ENCODE measurements at places on chromosomes 11 and 22.

GRCh38 chr11:114088216-114088615, 28.7 kb downstream of the ZBTB16 start:
- DNase-seq = no peak

GRCh38 chr11:72848846-72849466, 34.7 kb downstream of the ATG16L2 start:
- peak; percentile 43 for DNase-seq

DNA sequence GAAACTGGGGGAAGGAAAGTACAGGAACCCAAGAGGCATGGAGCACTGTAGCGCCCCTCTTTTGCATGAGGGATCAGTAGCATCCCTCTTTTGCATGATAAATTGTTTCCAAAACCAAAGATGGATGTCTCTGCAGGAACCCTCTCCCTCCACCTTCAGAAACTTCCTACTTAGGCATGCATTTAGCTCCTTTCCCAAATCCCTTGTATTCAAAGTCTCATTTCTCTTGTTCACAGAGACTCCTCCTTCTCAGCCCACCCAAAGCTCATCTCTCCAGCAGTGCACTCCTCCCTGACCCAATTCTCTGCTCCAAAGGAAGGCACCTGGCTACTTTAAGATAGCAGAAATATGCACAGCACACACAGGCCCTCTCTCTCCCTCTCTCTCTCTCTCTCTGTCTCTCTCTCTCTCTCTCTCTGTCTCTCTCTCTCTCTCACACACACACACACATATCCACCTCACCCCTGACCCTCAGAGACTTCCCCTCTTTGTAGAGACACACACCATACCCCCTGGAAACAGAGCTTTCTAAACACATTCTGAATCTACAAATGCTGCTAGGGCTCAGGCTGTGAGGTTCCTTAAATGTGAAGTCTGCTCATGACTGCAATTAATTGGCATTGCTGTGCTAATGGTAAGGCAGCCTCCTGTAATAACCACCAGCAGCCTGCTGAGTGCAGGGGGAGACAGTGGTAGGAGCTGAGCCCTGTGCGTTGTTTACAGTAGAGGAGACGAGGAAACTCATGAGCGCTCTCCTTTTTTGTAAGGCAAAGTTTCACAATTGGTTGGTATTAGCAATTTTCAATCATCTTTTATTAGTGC, 519.6 kb downstream of the NTM start:
- no peak for DNase-seq

DNA sequence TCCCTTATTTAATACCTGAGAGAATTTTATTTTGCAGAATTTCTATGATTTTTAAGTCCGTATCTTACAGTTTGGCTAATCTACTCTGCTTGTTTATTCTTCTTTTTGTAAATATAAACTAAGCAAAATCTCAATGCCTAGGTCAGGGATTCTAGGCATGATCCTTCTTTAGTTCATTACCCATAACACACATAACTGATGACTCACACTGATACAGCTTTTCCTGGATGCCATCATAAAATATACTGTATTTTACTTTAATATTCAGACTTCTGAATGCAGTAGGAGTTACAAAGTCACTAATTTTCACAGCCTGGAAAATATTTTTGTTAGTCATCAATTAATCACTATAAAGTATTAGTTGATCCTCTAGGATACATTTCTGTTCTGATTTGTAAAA, 898.2 kb upstream of the RAG2 start:
- no peak for DNase-seq

DNA sequence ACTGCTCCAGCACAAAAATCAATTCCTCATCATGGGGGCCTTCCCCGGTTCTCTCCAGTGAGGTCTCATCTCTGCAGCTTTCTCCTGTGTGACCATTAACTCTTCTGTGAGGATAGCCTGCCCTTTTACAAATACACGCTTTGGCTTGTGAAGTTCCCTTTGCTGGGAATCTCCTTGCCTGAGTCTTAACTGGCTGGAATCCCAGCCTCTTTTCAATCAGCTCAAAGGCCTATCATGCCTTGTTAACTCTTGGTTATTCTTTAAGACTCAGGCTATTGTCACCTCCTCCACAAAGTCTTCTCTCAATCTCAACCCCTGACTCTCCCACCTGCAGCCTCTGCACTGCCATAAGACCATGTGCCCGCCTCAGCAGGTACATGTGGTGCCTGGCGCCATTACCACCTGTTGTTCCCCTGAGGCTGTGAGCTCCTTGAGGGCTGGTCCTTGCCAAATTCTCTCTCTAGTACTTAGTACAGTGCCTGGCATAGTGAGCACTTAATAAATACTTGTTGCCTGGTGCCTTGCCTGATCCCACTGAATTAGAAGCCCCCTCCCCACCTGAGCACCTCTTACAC, 128.2 kb downstream of the ST3GAL4 start:
- DNase-seq = no peak

DNA sequence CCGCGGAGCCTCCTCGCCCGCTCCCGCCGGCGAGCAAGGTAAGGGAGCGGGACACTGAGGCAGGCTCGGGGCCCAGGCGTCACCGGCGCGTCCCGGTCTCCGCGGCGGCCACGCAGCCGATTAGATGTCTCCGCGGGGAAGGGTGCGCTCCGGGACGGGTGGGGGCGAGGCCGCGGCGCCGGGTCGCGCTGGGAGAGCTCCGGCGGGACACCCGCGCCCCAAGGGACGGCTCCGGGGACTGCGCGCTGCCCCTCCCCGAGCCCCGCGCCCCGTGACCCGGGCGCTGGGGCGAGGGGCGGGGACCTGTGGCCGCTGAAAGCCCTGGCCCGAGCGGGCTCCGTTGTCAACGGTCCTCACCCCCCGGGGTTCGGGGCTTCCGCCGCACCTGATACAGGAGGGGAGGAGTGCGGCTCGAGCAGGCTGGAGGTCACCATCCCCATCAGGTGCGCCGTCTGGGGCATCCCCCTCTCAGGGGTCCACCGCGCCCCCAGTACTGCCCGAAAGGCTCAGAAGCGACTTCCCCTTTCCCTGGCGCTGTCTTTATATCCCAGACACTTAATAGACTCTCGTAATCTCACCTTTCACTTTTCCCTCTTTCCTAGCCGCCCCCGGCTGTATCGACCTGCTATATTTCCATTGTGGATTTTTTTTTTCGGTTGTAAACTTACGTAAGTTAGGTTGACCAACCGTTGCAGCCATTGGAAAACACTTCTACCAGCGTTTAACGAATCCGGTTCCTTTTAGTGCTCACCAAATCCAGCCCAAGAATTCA, 573 bp downstream of the PPFIA1 start:
- DNase-seq = peak; percentile 25

GRCh38 chr22:23704829-23705228, 14.0 kb downstream of the RGL4 start:
- DNase-seq = peak; percentile 79

- DNase-seq = peak; percentile 69
Measured at GRCh38 chr11:45233121-45233803, 52.9 kb downstream of the SYT13 start.

GRCh38 chr11:44855493-44855849, 95.2 kb downstream of the TP53I11 start:
- DNase-seq = peak; percentile 86

- no peak for DNase-seq
Measured at GRCh38 chr11:134358165-134358855, 26.5 kb downstream of the GLB1L2 start.

All from activated CD4-positive, alpha-beta T cell treated with anti-CD3 and anti-CD28 coated beads, Interleukin-2, amount 50 U/mL, for 16 hours (primary cell).